GM03348 (cell line): ENCODE measurements at places on chromosomes 12 and 14.
A peak's percentile ranks its signal among the peaks of the same experiment; 100 is the strongest.

DNA sequence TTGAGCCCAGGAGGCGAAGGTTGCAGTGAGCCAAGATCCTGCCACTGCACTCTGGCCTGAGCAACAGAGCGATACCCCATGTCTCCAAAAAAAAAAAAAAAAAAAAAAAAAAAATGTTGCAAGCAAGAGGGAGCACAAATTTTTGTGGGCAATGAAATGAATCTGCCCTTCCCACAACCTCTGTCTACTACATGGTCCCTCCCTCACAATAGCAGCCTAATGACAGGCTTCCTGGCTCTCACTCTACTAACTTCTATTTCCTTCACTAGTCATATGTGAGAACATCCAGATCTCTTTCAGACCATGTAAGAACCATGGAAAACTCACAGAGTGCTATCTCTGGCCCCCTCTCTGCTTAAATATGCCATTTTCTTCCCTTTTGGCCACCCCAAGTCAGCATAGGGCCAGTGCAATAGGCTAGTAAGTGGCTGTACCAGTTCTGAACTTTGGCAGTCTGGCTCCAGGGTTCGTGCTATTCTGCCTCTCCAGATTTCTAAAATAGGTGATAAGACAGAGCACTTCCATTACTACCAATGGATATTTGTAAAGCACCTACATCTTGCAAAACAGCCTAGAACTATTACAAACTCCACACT is 7.1 kb downstream of the OSBPL8 start:
- peak; percentile 59 for DNase-seq

- no peak for DNase-seq
These were observed 953.6 kb downstream of the SLC6A15 start for GRCh38 chr12:83958997-83959396.

DNA sequence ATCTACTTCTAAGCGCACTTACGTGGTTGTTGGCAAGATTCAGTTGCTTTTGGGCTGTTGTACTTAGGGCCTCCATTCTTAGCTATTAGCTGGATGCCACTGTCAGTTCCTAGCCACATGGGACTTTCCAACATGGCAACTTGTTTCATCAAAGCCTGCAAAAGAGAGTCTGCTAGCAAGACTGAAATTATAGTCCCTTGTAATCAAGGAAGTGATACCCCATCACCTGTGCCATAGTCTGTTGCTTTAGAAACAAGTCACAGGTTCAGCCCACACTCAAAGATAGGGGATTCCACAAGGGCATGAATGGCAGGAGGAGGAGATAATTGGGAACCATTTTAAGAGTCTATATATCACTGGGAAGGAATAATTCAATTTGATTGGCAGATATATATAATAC is 27.1 kb upstream of the SLC17A8 start:
- no peak for DNase-seq

DNA sequence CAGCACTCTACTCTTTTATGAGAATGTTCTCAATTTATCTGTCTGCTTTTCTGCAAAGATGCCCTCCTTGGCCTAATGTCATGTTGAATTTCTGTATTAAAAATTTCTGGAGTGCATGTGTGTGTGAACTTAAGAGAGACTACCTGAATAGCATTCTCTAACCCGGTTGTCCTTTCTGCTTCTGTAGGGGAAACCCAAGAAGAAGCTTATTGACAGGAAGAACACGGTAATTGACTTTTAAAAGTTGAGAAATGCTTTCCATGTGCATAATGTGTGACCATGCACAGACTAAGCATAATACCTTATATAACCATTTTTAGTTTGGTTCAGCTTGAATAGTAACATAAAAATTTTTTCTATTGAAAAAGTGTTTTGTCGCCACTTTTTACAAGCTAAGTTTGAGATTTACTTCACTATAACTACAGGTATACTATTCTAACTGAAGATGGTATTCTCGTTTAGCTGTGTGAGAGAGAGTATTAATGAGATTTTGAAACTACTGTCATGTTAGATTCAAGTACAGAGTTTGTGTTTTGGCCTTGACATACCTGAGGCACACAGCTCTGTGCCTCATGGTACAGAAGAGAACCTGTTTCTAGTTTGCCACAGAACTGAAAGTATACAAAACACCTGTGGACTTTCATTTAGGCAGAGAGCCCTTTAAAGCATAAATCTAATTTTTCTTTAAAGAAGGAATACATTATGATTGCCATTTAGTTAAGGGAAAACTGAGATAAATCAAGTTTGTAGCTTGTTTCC is 96.8 kb downstream of the TTLL5 start:
- DNase-seq: no peak

- no peak for DNase-seq
These were observed 153.9 kb downstream of the LRRK2 start for GRCh38 chr12:40378691-40379090.

DNA sequence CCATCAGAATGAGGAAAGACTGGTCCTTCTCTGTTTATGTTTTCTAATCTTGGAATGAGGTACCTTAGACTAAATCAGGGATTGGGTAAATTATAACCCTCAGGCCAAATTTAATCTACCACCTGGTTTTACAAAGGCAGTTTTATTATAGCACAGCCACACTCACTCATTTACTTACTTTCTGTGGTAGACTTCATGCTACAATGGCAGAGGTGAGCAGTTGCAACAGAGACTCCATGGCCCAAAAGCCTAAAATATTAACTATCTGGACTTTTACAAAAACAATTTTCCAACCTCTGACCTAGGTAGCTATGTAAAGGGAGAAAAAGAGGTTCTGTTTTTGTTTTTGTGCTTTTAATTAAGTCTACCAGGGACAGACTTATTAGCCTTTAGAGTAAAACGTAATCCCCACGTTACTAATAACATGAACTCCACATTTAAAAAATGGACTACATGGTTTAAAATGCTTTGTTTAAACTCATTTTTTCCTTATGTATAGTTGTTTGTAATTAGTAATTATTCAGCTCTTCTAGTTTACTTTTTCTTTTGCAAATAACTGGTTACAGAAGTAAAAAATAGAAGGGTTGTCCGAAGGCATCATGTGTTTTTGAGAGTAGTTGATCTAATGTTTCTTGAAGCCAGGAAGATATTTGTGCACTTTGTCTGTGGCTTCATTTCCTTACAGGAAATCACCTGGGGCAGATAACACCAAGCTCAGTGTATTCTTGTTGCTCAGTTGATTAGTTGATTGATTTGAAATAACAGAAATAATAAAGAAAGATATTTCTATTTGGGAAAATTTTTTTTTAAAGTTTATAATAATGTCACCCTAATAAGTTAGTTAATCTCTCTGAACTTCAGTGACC is 57.6 kb upstream of the ATP2B1 start:
- DNase-seq: no peak

- no peak for DNase-seq
These were observed 16.8 kb downstream of the ERO1A start for GRCh38 chr14:52678591-52678990.

GRCh38 chr14:105205673-105206208 is 24.6 kb upstream of the NUDT14 start:
- DNase-seq: no peak

DNA sequence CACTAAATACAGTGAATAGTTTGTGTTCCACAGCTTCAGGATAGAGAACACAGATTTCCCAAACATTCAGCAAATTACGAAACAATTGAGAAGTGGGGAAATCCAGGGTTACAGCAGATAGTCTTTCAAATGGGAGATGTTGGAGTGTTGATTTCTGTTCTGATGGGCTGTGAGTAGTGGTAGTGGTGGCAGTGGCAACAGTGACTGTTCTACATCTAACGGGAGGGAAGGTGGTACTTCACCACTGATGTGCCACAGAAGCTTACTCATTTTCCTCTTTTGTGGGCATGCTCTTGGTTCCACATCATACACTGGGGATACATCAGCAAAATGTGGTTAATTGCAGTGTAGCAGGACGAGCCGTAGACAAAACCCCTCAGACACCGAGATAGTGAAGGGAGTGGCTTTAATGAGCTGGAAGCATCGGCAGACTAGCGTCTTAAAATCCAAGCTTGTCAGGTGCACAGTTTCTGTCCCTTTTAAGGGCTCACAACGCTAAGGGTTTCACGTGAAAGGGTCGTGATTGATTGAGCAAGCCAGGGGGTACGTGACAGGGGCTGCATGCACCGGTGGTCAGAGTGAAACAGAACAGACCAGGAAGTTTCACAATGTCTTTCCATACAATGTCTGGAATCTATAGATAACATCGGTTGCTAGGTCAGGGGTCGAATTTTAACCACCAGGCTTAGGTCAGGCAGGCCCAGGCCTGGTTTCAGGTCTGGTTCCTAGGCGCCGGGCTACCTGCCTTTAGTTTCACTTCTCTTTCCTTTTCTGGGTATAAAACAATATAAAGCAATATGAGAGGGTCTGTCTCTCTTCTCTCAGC is 330.6 kb upstream of the FBXO33 start:
- no peak for DNase-seq

- DNase-seq: no peak
These were observed 614.7 kb upstream of the FOXG1 start for GRCh38 chr14:28151926-28152325.

DNA sequence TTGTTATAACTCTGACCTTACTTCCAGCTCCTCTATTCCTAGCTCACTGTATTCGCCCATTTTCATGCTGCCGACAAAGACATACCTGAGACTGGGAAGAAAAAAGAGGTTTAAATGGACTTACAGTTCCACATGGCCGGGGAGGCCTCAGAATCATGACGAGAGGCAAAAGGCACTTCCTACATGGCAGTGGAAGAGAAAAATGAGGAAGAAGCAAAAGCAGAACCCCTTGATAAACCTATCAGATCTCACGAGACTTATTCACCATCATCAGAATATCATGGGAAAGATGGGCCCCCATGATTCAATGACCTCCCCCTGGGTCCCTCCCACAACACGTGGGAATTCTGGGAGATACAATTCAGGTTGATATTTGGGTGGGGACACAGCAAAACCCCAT is 14.5 kb upstream of the PHC1 start:
- no peak for DNase-seq

GRCh38 chr12:13365748-13366366 is 169.3 kb downstream of the EMP1 start:
- no peak for DNase-seq

- DNase-seq: no peak
These were observed 42.9 kb upstream of the CSRNP2 start for GRCh38 chr12:51126297-51126696.

DNA sequence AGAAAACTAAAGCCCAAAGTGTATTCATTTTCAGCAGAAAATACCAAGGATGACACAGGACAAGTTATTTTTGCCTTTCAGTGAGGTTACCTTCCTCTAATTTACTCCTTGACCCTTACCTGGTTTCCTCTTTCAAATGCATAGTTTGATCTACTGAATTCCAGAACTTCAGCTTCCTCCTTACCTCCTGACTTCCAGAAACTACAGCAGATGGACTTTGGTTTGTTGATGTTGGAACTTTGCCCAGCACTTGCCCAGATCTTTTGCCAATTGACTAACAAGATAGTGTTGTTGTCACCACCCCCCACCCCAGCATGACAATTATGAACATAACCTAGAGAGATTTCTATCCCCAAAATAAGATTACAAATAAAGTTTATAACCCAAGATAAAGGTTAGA is 63.2 kb downstream of the NAV3 start:
- DNase-seq: no peak

GRCh38 chr12:66662729-66663128 is 16.1 kb downstream of the GRIP1 start:
- DNase-seq: no peak

DNA sequence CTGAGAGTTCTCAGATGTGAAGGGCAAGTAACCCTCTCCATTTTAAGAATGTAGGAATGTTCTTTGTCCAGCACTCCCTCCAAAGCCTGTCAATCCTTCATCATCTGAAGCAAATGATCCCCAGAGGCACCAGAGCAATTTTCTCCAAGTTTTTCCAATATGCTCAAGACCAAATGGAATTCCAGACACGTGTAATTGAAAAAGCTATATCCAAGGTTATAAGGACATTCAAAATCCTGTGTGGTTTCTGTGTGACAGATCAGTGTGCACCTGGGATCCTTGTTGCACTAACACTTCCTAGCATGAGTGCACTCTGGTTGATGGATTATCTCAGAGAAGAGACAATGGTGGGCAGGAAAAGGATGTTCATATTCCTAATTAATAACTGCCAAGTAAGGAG is 65.6 kb upstream of the OVCH1 start:
- no peak for DNase-seq

DNA sequence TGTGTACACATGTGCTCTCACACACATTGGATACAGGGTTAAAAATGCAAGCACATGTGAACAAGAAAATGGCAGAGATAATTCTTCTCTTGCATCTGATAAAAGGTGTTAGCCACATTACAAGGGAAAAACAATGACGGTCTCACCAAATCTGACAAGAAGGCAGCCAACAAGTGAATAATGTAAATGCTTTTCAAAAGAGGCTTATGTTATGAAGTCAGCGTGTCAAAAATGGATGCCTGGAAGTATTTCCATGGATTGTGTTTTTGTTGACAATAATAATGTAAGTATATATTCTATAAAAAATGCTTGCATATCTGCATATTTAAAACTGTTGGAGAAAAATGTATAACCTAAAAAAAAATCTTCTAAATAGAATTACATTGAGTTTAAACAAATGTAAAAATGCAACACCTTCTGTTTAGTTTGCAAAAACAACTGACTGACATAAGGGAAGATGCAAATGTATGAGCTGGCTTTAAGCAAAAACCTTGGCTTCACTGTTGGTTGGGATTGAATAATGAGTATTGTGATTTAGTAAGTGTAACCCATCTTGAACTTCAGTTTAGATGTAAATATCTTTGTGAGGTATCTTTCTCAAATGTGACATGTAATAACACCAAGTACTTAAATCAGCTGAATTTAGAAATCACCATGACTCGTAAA is 424.9 kb downstream of the PDZRN4 start:
- DNase-seq: no peak

DNA sequence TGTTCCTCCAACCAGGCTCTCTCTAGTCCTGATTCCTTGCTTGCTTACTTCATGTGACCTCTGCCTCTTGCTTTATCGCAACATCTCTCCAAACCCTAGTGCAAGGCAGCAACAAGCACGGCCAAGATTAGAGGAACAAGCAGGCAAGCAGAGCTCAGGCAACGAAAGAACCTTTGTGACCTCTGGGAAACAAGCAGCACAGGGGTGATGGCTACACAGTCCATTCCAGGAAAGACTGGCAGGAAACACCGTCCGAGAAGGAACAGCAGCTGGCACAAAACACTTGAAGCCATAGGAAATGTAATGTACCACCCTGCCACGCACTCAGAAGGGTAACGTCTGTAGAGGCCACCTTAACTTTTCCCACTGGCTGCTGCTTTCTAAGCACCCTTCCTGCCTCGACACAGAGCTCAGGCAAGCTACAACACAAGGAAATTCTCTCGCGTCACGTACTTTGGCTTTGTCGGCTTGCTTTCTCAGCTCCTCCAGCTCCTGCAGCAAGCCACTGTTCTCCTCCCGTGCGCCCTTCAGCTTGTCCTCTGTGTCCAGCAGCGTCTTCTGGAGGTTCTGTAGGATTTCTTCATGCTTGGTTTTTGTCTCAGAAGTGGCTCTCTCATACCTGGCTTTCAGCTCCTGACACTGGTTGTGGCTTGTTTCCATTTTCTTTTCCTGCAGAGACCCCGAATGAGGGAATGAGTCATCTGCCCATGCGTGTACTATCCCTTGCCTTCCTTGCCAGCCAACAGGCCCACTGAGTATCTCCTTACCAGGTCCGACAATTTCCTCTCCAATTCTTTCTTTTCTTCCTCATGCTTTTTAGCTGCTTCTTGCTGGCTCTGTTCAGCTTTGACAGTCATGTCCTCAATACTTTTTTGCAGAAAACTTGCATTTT is 61.4 kb upstream of the VPS33A start:
- no peak for DNase-seq

GRCh38 chr12:9707864-9708808 is 24.8 kb downstream of the CLECL1 start:
- DNase-seq: peak; percentile 68
